ENCODE measurements at places on chromosomes 3 and 15.

DNA sequence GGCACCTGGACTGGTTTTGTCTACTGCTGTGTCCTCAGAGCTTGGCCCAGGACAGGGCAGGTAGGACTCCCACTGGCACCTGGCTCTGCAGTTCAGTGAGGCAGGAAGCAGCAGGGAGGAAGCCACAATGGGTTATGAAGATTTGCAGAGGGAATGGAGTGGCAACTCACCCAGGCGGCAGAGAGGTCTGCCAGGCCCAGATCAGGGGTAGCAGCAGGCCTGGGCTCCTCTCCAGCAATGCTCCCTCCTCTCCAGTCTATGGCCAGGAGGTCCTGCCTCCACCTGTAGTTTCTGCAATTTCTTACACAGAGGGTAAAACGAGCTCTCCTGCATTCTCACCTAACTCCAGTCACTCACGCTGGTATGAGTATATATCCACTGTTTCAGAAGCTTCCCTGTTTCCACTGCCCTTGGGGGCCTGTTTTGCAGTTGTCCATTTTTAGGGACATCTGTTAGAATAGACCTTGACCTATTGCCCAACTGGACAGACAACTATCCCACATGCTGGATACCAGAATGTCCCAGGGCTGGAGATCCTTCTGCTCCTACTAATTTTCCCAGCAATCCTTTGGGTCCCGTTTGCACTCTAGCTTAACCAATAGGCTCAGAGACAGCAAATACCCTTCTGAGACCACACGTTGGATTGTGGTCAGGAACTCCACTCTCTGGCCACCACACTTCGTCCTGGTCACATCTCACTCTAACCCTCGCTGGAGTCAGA is 35.2 kb downstream of the HMCES start:
- DNase-seq, result no peak

DNA sequence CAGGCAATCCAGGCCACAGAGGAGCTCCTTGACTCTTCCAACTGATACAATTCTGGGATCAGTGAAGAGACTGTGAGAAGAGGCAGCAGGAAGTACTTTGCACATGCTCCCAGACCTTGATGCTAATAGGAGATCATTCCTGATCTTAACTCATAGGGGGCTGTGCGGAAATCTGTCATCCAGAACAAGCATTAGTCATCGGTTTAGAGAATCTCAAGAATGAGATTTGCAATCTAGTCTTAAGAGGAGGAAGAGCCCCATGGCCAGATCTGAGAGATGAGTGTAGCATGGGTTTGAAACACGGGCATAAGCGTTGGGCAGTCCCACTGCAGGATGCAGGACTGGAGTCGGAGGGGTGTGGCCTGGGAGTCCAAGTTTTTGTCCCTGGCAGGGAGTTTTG is 1081.1 kb downstream of the NAALADL2 start:
- no peak for DNase-seq

DNA sequence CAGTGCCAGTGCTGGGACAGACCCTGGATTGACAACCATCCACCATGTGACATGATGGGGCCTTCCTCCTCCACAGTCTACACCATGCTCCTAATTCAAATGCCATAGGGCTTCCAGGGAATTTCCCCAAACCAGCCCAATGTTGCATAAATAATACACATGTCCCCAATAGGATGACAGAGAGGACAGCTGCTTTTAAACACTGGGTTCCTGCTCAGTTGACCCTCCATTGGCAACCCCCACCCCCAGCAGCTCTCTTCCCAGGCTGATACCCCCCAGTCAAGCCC is 28.3 kb upstream of the ATP2B2 start:
- DNase-seq, result no peak

DNA sequence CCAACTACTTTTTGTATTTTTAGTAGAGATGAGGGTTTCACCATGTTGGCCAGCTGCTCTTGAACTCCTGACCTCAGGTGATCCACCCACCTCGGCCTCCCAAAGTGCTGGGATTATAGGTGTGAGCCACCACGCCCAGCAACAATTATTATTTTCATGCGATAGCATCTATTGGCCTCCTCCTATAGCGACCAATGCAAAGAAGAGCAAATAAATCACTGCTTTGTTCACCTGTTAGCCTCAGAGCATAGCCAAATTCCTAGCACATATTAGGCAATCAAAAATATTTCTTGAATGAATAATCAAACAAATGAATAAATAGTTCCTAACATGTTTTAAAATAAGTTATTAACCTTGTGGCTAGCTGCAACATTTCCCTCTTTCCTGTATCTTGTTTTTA is 36.8 kb upstream of the TNFSF10 start:
- DNase-seq, result no peak

DNA sequence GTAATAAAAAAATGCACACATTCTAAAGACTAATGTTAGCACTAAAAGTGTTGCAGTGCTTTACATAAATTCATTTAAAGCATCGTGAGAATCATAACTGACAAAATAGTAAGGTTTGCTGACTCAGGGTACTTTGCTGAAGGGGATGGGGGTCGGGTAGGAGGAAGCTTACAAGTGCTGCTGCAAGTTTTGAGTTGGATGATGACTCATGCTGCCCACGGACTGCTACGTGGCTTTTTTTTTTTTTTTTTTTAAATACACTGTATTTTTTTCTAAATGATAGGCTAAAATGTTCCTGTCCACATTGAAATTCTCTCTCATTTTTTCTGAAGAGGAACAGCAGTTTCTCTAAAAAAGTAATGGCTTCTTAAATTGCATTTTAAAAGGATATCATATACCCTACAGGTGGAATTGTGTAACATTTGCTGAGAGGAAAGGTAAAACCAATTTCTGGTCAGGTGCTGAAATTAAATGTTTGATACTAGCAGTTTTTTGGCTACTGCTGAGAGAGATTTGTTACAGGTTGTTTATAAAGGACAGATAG is 2.2 kb downstream of the MAPK6 start:
- no peak for DNase-seq

DNA sequence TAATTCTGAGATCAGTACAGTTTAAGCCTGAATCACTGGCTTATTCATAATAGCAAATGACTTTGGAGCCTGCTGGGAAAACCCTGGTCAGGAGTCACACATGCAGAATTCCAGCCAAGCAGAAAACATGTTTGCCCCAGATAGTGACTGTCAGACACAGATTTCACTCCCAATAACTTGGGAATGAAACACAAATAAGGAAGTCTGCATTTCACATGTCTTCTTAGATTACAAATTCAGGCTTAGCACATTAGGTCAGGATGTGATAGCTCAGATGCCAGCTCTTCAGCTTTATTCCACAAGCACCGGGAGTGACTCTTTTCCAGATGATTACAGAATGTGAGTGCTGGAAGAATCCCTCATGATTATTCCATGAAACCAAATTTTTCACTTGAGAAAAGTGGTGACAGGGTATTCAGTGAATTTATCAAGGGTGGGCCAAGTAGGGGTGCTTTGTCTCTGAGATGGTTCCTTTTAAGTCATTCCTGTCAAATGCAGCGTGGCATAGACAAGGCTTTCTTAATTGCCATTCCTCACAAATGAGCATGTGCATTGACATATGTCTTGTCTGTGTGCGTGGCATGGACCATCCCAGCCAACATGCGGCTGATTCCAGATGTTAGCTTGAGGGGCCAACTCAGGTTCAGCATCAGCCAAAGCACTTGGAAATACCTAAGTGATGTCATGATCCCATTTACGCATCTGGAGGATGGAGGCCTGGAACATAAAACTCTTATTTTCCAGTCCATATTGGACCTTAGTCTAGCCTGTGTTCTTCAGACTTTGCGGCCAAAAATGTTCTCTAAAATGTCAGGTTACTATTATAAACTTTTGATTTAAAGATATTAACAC is 191.0 kb downstream of the EPHB1 start:
- no peak for DNase-seq

- DNase-seq, result no peak
These were observed 18.5 kb upstream of the CHCHD6 start for GRCh38 chr3:126685493-126685892.

DNA sequence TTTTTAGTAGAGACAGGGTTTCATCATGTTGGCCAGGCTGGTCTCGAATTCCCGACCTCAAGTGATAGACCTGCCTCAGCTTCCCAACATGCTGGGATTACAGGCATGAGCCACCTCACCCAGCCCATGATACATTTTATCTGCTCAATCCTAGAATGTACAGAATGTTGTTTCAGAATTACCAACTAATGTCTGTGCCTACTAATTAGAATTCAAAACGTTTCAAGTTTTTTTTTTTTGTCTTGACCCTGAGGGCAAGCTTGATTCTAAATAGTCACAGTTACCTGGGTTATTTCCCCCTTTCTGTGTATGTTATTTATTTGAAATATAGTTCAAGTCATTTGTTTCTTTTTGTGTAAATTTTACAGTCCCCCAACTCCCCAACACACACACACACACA is 5.3 kb upstream of the KIF23 start:
- DNase-seq, result no peak

DNA sequence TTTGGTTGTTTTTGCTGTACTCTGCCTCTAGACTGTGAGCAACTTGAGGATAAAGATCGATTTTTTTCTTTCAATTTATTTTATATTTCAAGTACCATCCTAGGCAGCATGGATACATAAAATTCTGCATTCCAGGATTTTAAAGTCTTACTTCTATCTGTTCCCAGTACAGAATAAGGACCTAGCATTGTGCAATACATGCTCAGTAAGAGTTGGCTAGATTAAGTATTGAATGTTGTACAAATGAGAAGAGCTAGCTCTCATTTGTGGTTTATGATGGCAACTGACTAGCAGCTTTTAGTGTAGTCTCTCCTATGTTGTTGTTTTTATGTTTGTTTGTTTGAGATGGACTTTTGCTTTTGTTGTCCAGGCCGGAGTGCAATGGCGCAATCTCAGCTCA is 222.7 kb downstream of the TP63 start:
- DNase-seq, result no peak

DNA sequence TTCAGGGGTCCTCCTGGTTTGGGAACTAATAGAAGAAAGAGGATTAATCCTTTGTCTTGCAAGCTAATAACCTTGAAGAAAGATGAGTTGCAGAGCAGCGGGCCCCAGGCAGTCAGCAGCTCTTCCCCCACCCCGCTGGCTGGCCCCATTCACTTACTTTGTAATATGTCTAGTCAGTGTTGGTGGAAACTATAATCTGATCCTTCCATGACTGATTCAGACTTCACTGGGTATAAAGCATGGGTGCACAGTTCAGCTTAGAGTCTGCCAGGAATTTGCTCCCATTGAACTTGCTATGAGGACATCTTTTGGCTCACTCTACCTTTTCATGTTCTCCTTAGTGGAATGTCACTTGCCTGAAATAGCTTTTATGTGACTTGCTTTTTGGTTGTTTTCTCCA is 117.7 kb downstream of the CCNL1 start:
- DNase-seq, result no peak

DNA sequence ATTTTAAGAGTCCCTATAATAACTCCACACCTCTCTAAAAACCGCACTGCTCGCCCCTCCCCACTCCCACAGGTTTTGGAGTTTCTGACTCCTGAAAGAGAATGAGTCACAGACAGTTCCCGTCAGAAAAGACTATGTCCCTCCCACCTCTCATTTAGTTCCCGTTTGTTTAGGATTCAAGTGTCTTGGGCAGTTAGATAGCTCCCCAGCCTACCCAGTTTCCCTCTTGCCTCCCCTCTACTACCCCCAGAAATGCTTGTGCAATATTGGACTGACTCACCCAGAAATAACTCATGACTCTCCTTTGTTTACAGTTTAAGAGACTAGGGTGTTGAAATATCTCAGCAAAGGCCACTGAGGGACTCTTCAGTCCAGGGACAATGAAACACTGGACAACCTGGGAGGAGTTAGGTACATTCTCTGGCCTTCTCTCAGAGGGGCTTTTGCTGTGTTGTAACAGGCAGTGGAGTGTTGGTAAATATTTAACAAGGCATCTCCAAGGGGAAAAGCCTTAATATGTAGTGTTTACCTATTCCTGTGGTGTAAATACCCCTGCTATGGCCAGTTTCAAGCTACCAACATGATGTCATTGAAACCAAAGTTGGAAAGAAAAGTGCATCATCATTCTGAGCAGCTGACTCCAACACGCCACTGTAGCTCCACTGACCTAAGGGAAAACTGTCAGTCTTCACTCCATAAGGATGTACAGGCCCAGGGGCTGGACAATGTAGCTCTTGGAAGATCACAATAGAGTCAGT is 96.1 kb upstream of the CHD2 start:
- peak; percentile 63 for DNase-seq

- DNase-seq, result no peak
These were observed 28.9 kb downstream of the CFAP91 start for GRCh38 chr3:119731560-119732343.

DNA sequence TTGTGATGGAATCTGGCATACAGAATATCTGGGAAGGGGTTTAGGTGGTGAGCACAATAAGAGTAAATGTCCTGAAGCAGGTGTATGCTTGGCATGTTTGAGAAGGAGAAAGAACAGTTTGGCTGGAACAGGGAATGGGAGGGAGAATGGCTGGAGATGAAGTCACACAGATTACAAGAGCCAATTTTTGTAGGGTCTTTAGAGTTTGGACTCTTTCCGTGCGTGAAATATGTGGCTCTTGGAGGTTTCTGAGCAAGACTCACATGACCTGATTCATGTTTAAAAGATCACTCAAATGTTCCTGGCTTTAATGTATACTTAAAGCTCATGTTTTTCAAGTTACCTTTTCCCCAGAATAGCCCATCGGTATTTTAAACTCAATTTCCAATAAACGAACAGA is 32.8 kb downstream of the SPRED1 start:
- DNase-seq, result no peak

DNA sequence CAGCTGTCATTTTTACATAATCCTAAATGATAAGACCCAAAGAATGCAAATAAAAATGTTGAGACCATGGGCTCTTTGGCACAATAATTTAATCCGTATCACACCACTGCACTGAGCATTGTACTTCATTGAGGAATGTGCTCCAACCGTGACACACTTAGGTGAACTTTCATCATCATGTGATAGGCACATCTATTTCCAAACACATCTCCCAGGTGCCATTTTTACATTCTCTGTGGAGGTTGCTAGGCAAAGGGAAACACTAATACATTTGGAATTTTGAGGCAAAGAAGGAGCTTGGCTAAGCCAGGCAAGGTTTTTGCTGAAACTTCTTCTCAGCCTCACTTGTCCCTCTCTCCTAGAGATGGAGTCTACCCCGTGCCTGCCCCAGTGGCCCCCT is 68.7 kb downstream of the LRTM1 start:
- DNase-seq, result no peak

DNA sequence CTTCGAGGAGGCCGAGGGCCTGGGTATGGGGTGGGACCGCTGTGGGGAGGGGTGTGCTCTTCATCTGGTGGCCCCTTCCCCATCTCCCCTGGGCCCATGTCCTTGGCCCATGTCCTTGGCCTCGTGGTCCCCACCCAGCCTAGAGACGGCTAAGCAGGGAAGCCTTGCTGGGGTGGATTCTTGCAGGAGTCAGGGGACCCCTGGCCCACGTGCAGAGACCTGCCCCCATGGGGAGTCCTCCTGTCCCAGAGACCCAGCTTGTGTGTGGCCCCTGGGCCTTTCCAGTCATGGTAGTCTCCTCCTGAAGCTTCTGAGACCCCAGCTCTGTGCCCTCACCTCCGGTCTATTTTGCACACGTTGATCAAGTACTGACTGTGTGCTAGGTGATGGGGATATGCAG is 97.4 kb downstream of the TBC1D2B start:
- no peak for DNase-seq

DNA sequence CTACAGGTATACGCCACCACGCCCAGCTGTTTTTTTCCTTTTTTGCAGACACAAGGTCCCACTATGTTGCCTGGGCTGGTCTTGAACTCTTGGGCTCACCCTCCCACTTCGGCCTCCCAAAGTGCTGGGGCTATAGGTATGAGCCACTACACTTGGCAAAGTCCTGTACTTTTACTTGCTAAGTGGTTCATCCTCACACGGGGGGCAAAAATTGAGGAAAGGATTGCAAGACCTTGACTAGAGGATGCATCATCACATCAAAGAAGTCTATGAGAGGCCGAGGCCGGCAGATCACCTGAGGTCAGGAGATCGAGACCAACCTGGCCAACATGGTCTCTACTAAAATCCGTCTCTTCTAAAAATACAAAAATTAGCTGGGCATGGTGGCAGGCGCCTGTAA is 116.5 kb upstream of the FAM174B start:
- no peak for DNase-seq

Data from right cardiac atrium (tissue), 5 donors.